Lower lobe of right lung (tissue), 2 donors: ENCODE measurements at places on chromosomes 1 and 21. TPM values are rescaled to one million over a fixed set of nuclear protein-coding genes. Genes with fewer than 3 reads are reported as not detected.

- DNase-seq = no peak
These were observed 12.5 kb downstream of the QSOX1 start for GRCh38 chr1:180167021-180167701.

B3GALT5 gene
- 1.5 TPM for total RNA-seq

GRCh38 chr1:72366466-72366865 lies 84.1 kb upstream of the NEGR1 start:
- DNase-seq = no peak

- no peak for DNase-seq
These were observed 135.6 kb upstream of the KAZN start for GRCh38 chr1:14462851-14463250.

DNA sequence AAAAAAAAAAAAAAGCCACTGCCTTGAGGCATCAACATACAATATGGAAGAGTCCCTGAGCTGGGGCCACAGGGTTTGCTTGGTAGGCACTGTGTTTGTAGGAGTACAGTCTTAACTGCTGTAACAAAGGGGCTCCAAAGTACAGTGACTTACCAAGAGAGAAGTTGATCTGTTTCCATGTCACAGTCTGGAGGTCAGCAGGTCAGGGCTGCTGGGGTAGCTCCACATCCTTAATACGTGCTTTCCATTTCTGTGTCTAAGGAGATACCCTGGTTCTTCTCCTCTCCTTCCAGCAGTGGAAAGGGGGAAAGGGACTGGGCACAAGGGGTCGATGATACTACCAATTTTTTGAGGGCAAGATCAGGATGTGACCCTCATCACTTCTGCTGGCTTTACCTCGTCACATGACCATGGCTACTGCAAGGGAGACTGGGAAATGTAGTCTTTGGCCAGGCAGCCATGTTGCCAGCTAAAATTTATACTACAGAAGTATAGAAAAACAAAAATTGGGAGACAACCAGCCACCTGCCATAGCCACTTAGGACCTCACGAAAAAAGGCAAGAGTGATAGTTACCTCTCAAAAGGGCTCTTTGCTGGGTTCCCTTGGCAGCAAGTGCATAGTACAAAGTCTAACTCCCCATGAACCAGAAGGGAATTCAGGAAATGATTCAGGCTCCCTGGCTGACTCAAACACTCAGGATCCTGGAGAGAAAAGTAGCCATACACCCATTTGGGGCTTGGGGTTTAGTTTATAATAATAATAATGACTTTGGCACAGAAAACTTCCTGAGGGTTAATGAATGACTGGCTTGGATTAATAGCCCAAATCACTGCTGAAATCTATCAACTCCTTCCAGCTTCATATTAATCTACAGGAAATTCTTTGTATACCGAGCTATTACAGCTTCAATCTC lies 52.7 kb upstream of the ATP5PO start:
- no peak for DNase-seq

GRCh38 chr1:7620196-7620595 lies 150.9 kb upstream of the VAMP3 start:
- no peak for DNase-seq

BGLAP gene
- total RNA-seq = 4.8 TPM

DNA sequence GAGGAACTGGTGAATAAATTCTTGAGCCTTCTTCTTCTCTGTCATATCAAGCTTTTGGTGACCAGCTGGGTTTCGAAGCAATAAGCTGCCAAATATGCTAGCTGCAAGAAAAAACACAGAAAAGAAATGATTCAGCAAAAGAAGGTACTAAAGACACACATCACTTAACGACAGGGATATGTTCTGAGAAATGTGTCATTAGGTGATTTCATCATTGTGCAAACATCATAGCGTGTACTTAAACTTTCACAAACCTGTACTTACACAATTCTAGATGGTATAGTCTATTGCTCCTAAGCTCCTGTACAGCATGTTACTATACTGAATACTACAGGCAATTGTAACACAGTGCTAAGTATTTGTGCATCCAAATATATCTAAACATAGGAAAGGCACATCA lies 2.9 kb upstream of the MTF1 start:
- DNase-seq = no peak

GRCh38 chr21:42652527-42653230 lies 742 bp upstream of the PDE9A start:
- peak; percentile 84 for DNase-seq

- no peak for DNase-seq
These were observed 1.9 kb downstream of the TMCO4 start for GRCh38 chr1:19797827-19798226.

DNA sequence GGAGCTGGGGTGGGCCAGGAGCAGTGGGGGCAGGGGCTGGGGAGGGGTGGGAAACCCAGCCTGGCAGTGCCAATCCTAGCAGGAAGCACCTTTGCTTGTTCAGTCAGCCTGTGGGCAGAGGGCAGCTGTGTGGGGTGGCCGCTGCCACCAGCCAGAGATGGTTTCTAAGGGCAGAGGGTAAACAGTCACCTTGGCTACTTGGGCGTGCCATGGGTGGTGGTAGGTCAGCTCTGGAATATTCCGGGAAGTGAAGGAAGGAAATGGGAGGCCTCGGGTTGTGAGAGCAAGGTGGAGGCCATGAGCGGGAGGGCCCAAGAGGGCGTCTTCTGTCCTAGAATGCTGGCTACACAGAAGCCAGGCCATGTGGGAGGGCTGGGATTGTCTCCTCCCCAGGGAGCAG lies 20.7 kb upstream of the WNT4 start:
- no peak for DNase-seq
